Activated gamma-delta T cell treated with Interleukin-2 at 50 U/mL for 16 hours (primary cell): ENCODE measurements at places on chromosomes 5 and 9.

DNA sequence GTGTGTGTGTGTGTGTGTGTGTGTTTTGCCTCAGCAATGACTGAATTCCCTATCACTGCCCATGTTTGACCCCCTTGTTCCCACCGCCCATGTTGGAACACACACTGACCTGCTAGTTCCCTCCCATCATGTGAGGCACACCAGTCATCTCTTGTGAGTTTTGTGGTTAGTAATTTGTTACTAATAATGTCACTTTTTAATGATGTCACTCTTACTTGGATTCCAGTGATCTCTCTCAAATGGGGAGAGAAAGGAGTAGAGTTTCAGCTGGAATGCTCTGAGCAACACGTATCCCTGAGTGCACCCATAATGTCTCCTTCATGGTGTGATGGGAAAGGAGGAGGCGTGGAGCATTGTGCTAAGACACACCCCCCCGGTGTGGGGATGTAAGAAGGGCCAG is 172.6 kb downstream of the SH3GL2 start:
- DNase-seq, result no peak

DNA sequence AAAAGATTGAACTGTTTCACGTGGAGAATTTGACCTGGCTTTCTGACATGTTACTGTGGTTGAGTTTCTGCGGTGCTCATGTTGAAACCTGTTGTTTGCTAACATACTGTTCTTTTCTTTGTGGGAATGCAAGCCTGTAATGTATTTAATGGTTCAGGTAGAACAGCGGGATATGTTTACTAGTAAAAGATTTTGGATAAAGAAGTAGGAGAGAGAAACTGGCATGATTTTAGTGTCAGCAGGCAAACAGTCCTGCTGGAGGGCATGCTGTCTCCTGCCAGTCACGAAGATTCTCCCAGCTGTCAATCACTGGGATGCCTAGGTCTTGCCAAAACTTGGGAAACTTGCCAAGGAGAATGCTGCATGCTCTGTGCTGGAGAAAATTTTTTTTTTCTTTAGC is 263.5 kb downstream of the TAF11L14 start:
- no peak for DNase-seq

- DNase-seq, result peak; percentile 55
Measured at GRCh38 chr9:6080154-6080716, 64.8 kb upstream of the RANBP6 start.

DNA sequence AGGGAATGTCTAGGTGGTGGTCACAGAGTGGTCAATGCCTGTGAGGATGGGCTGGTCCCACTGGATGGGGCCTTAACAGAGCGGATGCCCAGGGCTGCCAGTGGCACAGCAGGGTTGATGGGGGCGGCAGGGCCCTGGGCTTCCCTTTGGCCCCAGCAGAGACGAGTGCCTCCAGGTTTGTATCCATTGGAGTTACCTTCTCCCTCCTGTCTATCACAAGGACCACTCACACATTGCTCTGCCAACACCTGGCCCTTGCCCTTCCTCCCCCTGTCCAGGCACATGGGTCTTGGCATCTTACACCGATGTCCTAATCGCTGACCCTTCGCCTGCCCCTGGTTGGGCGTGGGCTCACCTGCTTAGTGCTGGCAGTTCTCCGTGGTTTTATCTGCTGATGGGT is 26.2 kb upstream of the IRX4 start:
- no peak for DNase-seq

- DNase-seq, result no peak
Measured at GRCh38 chr9:108845947-108846346, 9.8 kb downstream of the ACTL7B start.

GRCh38 chr5:158832731-158833130 is 267.0 kb downstream of the EBF1 start:
- DNase-seq, result no peak
